Stimulated activated CD4-positive, alpha-beta T cell treated with anti-CD3 and anti-CD28 coated beads, Interleukin-1b, Interleukin-23, amount 100 ng/mL, for 4 hours (primary cell): ENCODE measurements at places on chromosomes 4 and X.
A peak's percentile ranks its signal among the peaks of the same experiment; 100 is the strongest.

DNA sequence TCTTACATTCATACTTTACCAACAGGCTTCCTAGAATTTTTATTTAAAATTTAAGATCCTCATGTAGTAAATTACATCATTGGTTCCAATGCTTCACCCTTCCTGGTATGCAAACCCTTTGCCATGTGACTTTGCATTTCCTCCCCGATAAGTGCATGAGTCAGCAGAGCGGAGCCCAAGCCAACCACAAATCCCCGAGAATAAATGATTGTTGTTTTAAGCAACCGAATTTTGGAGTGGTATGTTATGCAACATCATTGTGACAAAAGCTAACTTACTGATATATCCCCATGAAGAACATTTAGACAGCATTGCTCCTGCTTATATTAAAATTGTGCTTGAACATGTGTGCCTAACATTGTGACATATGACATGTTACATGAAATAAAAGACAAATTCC lies 199.4 kb upstream of the DDX53 start:
- DNase-seq: no peak

DNA sequence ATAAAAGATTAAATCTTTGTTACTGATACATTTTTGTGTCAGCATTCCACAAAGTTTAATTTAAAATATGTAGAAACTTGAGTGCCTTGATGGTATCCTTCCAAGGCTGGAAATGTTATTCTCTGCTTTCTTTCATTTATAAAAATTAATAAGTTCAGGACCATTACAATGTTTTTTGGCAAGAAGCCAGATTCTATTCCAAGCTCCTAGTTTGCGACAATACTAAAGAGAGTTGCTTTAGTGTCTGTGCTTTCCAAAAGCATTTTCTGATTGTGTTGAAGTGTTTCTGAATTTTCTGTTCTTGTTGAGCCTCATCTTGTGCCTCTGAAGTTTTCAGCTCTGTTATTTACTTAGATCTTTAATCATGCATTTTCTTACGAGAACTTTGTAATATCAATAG lies 516.2 kb downstream of the KCTD8 start:
- no peak for DNase-seq

- DNase-seq: no peak
Measured at GRCh38 chr4:126603825-126604224, 1028.9 kb upstream of the INTU start.

DNA sequence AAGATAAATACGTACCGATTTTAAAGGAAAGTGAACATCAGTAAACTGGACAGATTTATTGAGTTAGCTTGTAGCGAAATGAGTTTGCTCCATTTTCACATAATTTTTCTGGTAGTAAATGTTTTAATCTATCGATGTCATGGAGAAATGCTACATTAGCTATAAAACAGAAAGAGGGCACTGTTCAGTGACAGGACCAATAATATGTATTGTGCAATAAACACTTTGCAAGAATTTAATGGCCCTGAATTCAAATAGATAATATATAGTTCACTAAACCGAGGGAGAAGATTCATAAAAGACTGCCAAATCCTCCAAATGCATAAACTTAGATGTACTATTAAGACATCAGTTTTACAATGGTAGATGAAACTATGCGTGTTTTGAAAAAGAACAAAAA lies 516.3 kb downstream of the ADGRL3 start:
- no peak for DNase-seq

GRCh38 chr4:105474099-105474518 lies 247 bp upstream of the PPA2 start:
- peak; percentile 71 for DNase-seq

DNA sequence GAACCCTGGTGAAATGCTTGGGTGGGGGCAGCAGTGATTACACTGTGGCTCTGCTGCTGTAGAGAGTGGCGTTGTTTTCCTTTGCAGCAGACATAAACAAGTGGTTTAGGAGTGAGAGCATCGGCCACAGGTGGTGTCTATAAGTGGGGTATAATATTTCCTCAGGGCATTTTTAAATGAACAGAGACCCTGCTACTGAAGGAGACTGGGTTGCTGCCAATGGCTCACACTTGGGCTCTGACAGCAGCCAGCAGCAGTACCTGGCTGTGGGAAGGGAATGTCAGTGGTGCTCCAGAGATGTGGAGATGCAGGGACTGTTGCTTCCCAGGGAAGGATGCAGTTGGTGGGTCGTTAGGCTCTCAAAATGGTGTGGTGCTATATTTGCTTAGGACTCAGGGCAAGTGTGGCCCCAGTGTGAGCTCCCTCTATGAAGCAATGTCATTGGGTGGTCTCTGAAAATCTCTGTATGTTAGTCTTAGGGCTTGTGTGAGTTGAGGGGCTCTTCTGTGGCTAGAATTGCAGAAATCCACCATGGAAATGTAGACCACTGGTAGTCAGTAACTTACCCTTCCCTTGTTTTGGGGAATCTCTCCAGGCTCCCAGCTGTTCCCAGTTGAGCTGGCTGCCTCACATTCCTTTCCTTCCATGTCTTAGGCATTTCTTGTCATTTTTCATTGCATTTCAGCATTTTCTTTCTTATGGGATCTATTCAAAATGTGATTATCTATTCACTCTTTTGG lies 1023.0 kb upstream of the GRID2 start:
- DNase-seq: no peak

- no peak for DNase-seq
Measured at GRCh38 chr4:184748251-184748652, 14.4 kb upstream of the CENPU start.

GRCh38 chr4:157217708-157218107 lies 2.8 kb upstream of the GRIA2 start:
- no peak for DNase-seq

GRCh38 chr4:106266201-106266600 lies 49.8 kb downstream of the TBCK start:
- no peak for DNase-seq
